ENCODE measurements at places on chromosomes 16 and 17.

- peak; percentile 99 for DNase-seq
These were observed at the start of gene MAPT for GRCh38 chr17:45894022-45894784. Gene MAPT (plus strand): TSS chr17:45894554. CDS start chr17:45962338, 67,784 bp downstream.

DNA sequence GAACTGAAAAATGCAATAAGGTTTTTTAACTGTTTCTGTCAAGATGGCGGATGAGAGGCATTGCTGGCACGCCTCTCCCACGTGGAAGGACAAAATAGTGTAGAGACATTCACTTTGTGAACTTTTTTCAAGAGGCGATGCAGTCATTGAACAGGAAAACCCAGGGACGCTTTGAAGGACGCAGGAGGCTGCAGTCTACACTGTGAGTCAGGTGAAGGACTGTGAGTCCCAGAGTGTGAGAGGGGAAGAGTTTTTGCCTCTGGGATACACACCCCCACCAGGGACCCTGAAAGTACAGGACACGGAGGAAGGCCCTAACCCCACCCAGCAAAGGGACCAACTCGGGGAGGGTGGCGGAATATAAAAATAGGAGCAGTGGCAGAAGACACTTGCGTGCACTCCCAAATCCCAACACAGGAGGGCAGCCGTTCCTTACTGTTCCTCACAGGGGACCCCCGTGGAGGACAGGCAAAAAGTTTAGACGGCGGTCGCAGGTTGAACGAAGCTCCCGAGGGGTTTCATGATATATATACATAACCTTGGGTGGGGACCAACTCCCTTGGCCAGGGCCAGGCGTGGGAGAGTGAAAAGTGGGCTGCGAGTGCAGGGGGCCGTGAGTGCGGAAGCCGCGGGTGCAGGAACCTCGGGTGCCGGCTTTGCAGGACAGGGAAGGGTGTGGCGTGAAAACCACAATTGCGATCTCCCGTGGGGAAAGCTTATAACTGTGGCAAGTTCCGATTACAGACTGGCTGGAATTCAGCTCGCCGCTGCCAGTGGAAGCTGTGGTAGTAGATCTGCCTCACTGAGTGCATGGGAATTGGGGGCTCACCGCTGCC lies 82.0 kb upstream of the ALOX12 start:
- peak; percentile 85 for DNase-seq

DNA sequence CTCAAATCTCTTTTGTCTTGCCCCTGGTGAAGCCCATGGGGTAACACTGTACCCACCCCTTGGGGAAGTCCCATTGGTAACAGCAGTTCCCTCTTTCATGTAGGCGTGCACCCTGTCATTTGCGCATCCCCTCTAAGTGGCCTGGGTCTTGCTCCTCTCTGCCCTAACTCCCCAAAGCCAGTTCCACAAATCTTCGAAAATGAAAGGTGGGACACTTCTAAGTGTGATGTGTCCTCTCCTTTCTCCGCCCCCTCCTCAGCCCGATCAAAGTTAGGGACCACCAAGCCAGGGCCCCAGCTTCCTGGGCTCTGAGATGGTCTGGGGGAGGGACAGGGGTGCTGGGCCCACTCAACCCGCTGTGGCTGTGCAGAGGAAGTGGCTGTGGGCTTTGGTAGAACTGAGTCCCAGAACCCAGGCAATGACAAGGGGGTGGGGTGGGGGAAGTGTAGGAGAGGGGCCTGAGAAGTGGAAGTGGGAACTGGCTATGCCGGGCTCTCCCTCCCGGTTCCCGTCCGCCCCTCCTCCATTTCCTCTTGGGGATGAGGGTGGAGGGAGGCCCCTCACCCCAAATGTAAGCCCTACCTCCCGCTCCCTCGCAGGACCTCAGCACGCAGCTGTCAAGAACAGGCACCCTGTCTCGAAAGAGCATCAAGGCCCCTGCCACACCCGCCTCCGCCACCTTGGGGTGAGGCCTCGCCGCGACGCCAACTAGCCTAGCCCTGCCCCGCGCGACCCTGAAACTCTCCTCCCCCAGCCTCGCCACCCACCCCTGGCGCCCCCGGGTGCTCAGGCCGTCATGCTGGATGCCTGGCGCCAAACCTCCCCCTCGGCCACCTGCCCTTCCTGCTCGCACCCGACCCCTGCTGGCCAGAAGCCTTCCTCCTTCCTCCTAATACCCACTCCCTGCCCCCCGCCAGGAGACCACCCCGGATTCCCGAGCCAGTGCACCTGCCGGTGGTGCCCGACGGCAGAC lies 8.7 kb downstream of the ABI3 start:
- DNase-seq = no peak

DNA sequence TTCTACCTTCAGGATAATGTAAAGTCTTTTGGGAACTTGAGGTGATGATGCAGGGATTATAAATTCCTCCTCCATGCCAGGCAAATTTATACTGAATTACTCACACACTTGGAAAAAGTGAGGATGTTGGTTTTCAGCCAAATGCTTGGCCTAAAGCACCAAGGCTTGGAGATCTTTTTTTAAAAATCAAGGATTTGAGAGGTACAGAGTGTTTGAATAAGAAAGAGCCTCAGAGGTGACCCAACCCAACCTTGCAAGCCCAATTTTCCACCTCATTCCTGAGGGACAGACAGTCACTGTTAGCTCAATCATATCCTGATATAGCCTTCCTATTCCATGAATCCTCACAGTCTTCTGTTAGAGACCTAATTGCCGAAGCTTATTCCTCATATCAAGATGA lies 14.0 kb downstream of the GRIN2A start:
- DNase-seq = no peak

DNA sequence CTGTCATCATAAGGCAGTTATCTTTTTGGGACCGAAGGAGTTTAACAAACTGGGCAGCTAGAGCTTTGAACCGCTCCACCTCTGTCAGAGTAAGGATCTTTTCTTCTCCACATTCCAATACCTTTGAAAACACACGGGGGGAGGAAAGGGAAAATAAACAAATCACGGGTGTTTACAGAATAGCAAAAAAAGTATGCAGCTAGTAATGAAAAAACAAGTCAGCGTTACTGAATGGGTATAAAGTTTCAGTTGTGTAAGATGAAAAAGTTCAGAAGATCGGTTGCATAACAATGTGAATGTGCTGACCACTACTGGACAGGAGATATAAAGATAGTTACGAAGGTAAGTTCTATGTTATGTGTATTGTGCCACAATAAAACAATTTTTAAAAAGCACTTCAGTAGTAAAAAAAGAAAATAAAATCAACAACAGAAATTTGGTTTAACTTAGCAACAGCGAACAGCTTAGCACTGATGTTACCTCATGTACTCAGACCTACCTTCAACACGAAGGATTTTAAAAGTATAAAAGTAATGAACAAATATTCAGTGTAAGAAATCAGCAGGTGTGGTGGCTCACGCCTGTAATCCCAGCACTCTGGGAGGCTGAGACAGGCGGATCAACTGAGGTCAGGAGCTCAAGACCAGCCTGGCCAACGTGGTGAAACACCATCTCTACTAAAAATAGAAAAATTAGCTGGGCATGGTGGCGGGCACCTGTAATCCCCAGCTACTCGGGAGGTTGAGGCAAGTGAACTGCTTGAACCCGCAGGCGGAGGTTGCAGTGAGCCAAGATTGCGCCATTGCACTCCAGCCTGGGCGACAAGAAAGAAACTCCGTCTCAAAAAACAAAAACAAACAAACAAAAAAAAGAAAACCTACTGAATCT lies 34.3 kb downstream of the MARF1 start:
- no peak for DNase-seq

DNA sequence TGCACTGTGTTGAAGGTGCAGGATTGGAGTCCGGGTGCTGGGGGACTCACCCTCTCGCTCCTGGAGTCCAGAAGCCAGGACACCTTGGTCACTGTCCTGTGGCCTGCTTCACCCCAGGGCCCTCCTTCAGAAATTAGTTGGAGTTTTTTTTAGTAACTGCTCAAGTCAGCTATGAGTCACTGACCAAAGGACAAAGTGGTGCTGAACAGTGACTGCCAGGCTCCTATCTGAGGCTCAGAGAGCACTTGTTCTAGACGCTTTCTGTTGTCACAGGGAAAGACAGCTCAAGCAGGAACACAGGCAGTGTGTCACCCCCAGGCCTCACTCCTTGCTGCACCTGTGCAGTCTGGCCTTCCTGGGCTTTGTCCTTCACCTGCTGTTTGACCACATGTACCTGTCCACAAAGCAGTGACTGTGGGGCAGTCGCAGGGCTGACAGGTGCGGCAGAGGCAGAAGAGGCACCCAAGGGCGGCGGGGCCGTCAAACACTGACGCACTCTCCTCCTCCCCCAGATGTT lies 4.1 kb upstream of the FAAP100 start:
- peak; percentile 67 for DNase-seq

DNA sequence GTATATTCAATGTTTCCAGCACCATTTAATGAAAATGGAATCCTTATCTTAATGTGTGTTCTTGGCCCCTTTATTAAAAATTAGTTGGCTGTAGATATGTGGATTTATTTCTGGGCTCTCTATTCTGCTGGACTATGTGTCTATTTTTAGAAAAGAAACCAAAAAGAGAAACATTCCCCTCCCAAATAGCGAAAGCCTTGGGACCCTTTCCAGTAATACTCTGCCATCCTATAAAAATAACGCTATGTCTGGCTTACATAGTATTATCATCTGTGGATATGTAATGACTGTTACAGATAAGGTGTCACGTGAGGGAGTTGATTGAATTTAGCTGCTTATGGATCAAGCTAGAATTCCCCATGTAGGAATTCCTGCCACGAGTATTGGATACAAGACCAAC lies 279.3 kb upstream of the KIF2B start:
- DNase-seq = no peak

DNA sequence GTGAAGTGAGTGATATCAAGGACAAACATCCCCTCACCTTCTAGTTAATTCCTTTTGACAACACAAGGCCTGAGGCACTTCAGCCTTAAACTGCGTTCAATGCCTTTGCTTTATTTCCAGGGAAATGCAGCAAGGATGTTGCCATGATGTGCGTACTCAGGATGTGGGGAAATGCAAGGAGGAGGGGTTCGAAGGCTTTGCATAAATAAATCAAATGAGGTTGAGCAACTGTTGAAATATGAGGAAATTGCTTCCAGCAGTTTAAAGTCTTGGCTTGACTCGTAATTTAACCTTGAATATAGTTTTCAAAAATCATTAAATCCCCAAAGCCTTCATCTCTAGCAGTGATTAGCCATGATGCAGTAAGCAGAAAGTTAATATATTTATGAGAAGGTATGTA lies 81.8 kb upstream of the CCL2 start:
- DNase-seq = no peak

GRCh38 chr16:84247331-84247730 lies 7.5 kb upstream of the KCNG4 start:
- DNase-seq = peak; percentile 34

- no peak for DNase-seq
These were observed 125.8 kb upstream of the SMURF2 start for GRCh38 chr17:64787921-64788271.

Data from AG20443 (cell line).